Stimulated activated CD4-positive, alpha-beta T cell treated with anti-CD3 and anti-CD28 coated beads, Interleukin-2, amount 100 ng/mL, for 4 hours (primary cell): ENCODE measurements at places on chromosomes 1 and 21.

GRCh38 chr1:14136152-14136763, 436.3 kb downstream of the PRDM2 start:
- no peak for DNase-seq

DNA sequence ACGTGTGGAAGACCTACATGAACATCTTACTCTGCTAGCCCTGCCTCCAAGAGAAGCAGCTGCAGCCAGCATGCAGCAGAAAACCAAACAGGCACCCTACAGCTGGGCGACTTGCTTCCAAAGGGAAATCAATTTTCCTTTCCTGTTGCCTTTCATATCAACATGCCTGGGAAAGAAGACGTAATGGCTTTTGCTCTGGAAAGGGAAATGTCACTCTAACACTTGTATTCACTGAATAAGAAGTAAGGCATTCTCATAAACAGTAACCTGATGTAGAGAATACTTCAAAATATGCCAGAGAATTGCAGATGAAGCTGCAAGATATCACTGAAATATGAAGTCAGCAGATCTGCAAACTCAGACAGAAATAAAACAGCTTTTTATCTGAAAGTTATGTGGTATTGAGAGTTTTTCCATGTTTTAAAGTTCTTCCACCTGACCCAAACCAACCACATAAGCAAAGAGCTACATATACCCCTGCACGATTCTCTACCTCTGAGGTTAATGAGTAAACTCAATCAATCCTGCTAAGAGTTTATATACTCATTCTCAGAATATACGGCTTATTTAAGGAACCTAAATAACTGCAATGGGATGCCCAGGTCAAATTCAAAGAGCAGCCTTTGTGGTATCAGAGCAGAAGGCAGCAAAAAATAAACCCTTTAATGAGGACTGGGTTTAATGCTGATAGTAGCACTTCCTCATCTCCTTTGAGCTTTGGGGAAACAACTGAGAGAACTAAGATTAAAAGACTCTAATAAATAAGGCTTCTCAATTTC, 150.9 kb downstream of the RERE start:
- no peak for DNase-seq

GRCh38 chr1:30888391-30888790, 20.2 kb downstream of the SDC3 start:
- no peak for DNase-seq

DNA sequence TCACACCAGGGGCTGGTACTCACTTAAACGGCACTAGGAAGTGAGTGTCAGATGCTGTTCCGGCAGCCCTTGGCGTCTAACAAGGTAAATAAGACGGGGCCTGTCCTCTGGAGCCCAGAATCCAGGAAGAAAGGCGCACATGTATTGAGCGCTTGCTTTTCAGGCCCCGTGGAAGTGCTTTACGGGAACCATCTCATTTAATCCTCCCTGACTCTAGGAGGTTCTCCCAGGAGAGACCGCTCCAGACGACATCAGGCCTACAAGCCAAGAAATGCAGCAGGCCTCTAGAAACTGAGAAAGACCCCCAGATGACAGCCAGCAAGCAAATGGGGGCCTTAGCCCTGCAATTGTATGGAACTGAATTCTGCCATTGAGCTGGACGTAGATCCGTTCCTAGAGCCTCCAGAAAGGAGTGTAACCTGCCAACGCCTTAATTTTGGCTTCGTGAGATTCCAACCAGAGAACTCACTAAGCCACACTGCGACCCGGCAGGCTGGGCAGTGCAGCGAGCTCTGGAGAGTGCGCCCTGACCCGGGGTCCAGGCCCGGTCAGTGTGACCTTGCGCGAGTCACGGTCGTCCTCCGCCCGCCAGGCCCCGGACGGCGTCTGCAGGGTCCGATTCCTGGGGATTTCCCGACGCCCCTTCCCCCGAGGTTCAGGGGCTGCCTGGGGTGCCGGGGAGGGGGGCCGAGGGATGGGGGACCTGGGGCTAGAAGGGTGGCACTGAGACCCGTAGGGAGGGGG, 532 bp upstream of the MANEAL start:
- DNase-seq: no peak

DNA sequence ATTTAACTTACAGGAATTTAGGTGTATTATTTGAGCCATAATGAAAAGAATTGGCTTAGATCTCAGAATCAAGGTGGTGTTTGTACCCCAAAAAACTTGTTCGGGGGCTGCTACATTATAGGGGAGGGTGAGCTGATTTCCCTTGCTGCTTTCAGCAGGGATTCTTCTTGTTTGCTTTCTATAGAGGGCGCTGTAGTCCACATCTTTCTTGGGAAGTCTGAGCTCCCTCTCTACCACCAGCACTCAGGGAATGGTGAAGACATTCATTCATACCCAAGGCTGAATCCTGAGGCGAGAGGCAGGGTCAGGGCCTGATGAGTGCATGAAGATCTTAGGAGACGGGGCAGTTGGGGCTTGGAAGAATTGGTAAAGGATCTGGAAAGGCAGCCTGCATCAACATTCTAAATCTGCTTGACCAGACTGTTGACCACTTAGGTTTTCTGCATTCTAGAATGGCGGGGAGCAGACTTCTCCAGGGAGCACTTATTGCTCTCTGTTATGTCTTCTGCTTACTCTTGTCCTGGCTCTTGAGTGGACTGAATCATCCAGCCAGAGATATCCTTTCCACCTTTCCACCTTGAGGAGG, 18.9 kb downstream of the SPATA46 start:
- no peak for DNase-seq

- no peak for DNase-seq
Observed at GRCh38 chr1:5758000-5758858, 234.0 kb downstream of the NPHP4 start.

- no peak for DNase-seq
Observed at GRCh38 chr1:107949467-107950253, 15.3 kb downstream of the VAV3 start.

- DNase-seq: no peak
Observed at GRCh38 chr1:61585714-61586113, 139.2 kb downstream of the TM2D1 start.

DNA sequence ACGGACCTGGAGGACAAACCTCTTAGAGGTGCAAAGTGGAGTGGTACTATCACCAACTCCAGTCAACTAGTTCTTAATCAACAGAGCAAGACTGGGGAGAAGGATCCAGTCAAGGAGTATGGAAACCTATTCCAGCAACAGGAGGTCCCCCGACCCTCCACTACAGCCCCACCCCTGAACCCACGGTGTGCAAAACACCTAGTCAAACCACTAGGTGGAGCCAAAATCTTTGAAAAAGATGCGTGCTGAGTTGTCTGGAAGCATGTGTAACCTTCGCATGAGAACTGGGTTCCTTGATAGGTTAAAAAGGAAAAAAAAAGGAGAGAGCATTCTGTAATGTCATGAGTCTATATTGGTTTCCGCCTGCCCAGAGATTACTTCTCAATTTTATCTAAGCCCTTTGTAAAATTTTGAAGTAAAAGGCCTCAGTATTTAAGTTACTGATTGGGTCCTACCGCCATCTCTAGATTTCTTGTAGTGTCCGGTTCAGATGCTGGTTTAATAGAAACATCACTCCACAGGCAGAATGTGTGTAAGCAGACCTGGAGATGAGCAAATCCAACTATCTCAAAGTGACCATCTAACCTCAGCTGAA, 81.9 kb upstream of the HAO2 start:
- DNase-seq: no peak

DNA sequence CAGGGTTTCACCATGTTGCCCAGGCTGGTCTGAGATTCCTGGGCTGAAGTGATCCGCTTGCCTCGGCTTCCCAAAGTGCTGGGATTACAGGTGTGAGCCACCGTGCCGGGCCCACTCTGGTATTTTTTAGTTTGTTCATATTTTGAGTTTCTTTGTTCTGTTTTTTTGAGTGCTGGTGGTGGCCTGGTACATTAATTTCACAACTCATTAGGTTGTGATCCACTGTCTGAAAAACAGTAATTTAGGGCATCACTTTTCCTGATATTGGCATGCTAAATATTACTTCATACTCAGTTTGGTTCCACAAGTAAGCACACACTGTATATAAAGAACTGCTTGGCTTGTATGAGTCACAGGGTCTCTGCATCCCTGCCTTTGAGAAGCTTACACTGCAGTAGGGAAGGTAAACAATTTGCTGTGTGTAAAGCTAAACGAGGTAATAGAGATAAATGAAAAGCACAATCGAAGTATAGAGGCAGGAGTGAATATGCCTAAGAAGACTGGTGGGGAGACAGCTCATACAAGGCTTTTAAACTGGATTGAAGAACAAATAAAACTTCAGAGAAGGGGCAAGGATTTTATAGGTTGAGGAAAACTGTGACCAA, 7.7 kb downstream of the SNX27 start:
- DNase-seq: no peak

- no peak for DNase-seq
Observed at GRCh38 chr1:52825868-52826267, 16.7 kb upstream of the ZYG11A start.

DNA sequence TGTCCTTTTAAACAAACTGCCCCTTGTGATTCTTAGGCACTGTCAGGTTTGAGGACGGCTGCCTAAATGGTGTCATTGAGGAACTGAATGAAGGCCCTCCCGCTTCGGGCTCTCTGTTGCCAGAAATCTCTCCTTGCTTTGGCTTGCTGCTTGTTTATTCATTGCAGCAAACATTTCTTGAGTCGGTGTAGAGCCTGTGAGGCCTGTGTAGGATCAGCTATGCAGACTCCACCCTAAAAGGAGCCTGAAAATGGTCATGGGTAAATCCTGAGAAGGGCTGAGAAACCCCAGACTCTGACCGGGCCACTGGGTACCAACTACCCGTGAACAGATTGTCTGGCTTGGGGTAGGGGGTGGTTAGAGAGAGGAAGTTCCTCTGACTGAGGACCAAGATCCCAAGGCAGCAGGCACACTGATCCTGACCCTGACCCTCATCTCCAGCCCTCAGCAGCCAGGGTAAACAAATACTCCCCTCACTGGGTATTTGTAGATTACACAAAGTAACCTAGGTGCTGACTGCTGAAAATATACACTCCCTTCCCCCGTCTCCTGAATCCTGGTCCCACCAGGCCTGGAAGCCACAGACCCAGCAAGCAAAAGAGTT, 3.1 kb downstream of the IL6R start:
- DNase-seq: no peak

GRCh38 chr1:10085076-10085475, 52.3 kb downstream of the UBE4B start:
- DNase-seq: no peak

GRCh38 chr1:42679364-42679983, 2.7 kb upstream of the YBX1 start:
- DNase-seq: no peak

DNA sequence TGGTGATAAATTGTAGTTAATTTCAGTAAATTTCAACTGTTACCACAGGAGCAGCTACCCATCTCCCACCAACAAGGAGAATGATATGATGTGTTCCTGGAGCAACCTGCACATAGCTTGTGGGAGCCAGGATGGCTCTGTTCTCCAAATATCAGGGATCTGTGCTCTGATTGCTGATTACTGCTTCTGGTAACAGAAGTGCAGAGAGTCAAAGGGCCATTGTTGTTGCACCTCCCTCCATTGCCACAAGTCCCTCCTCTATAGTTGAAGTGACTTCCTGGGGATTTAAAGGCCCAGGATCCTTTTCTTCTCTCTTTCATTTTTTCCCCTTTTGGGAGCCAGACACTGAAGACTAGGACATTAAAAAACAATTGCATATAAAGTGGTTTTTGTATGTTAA, 51.6 kb upstream of the HPDL start:
- DNase-seq: no peak

DNA sequence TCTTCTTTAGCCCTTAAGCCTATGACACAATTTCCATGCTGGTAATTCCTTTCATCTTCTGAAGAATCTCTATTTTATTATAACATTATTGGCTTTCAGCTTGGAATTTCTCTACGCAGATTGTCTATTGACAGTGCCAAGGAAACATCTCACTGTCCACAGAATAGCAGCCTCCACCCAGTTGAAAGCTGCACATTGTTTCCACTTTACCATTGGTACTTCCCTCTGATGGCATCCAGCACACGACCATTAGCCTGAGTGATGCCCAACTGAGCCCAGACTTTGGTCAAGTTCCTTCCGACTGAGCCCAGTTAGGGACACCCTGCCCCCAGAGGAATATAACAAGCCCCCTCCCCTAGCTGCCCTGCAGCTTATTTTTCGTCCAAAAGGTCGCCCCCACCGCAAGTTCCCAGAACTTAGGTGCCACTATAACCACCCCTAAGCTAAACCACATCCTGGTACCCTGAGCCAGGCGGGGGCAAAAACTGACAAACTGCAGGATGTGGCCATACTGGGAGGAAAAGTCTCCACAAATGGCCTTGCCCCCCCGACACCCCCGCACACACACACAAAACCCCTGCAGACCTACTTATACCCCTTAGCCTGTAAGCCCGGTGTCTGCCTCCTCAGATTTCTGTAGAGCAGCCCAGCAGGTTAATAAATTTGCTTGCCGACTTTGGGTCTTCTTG, 13.2 kb downstream of the GBP5 start:
- no peak for DNase-seq

DNA sequence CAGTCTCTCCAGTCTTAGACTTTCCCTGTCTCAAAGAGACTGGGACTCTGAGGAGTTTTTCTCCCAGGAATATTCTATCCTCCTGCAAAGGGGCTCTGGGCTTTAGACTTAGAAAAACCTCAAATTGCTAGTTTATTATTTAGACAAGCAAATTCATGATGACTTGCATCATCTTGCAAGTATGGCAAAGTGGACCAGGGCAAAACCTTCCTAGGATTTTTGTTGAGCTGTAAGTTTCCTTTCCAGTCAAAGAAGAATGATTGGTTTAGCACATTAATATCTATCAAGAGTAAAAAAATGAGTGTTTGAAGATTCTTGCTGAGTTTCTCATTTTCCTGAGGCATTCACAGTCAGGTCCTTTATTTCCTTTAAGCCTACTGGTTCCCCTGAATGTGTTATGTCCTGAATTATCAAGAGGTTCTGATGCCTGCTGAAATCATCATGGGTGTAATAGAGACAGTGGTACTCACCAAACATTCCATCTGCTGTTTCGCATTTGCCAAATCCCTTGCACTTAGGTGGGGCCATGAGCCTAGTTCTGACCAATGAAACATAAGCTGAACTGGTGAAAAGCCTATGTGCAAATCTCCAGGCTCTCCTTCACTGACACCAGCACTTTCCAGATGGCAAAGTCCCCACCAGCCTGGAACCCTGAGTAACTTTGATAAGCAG, 25.2 kb upstream of the SPAG17 start:
- no peak for DNase-seq

DNA sequence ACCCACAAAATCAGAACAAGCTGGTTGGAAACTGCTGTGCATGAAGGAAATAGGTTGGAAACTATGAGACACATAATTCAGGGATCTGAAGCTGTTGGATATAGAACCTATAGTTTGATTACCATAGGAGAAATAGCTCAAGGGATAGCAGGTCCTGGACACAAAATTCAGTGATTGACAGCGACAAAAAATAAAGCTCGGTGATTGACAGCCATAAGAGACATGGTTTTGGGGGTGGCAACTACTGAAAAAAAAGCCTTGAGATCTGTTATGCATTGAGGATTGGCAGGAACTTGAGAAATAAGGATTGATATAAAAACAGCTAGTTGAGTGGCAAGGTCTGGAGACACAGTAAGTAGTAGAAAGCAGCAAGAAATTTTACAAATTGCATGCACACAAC, at the start of gene KRTAP25-1:
KRTAP25-1 (minus strand) TSS at position 300 of the 400 bp plus-strand sequence; CDS start at position 276, 24 bp downstream.
- no peak for DNase-seq

GRCh38 chr21:36021251-36021837, 39.0 kb downstream of the SETD4 start:
- DNase-seq: no peak
